IMR-90 (cell line): ENCODE measurements at places on chromosomes 11 and 22. TPM values are rescaled to one million over a fixed set of nuclear protein-coding genes. Genes with fewer than 3 reads are reported as not detected.

Gene SPDYC
- not detected in 2 replicates for total RNA-seq

Gene WT1
- total RNA-seq: not detected in 2 replicates

Gene VSIG10L2
- under 0.01 TPM in 1 of 2 replicates, not detected in the other for total RNA-seq

Gene TMEM191C
- 0.28 and 0.36 TPM in 2 replicates for total RNA-seq

Gene CDC42EP2
- 5.2 and 5.3 TPM in 2 replicates for total RNA-seq

Gene YDJC
- 7.2 and 8.1 TPM in 2 replicates for total RNA-seq

Gene CCS
- total RNA-seq: 20.1 and 21.4 TPM in 2 replicates

Gene DEUP1
- total RNA-seq: not detected in 2 replicates

Gene RHBDD3
- 5.7 and 6.9 TPM in 2 replicates for total RNA-seq

Gene C22orf31
- not detected in 2 replicates for total RNA-seq

Gene SLC6A5
- total RNA-seq: not detected in 2 replicates

Gene PGGHG
- total RNA-seq: 1.4 and 1.8 TPM in 2 replicates

Gene EXPH5
- total RNA-seq: 0.56 and 0.72 TPM in 2 replicates

Gene OR51G1
- not detected in 2 replicates for total RNA-seq

Gene BRSK2
- under 0.01 and 0.18 TPM in 2 replicates for total RNA-seq

Gene RRP8
- 11.1 and 11.5 TPM in 2 replicates for total RNA-seq

Gene DNAJB7
- not detected in 2 replicates for total RNA-seq

Gene HBB
- total RNA-seq: not detected in 2 replicates

Gene C22orf42
- not detected in 2 replicates for total RNA-seq

Gene OR5P2
- 0.28 TPM in 1 of 2 replicates, not detected in the other for total RNA-seq

Gene MOV10L1
- total RNA-seq: 0.72 and 0.83 TPM in 2 replicates

Gene SLC17A6
- total RNA-seq: not detected in 2 replicates

Gene PRG3
- total RNA-seq: not detected in 2 replicates

Gene FOLR1
- total RNA-seq: not detected in 2 replicates

Gene APOA1
- total RNA-seq: 0.18 and 0.56 TPM in 2 replicates

Gene PANX2
- under 0.01 and 0.18 TPM in 2 replicates for total RNA-seq

Gene PARVA
- 65.2 and 65.8 TPM in 2 replicates for total RNA-seq

Gene MYOD1
- not detected in 2 replicates for total RNA-seq

Gene CHRM4
- 0.18 and 0.28 TPM in 2 replicates for total RNA-seq

Gene ACP2
- total RNA-seq: 10.3 and 17.7 TPM in 2 replicates

Gene OR2AT4
- not detected in 2 replicates for total RNA-seq

Gene HBG1
- total RNA-seq: not detected in 2 replicates

Gene FZD4
- 7.7 and 10.3 TPM in 2 replicates for total RNA-seq

Gene RFPL3
- total RNA-seq: not detected in 2 replicates

Gene TKFC
- 8.9 and 10.4 TPM in 2 replicates for total RNA-seq

Gene IGSF22
- not detected in 2 replicates for total RNA-seq

Gene PKDREJ
- total RNA-seq: not detected in 2 replicates

Gene MYO18B
- total RNA-seq: under 0.01 TPM in 1 of 2 replicates, not detected in the other

Gene C11orf54
- 16.0 and 21.4 TPM in 2 replicates for total RNA-seq

Gene OR51A7
- not detected in 2 replicates for total RNA-seq

Gene MS4A6A
- total RNA-seq: not detected in 2 replicates

Gene VWA5A
- total RNA-seq: 4.7 and 5.6 TPM in 2 replicates

Gene CELSR1
- total RNA-seq: 0.36 and 0.56 TPM in 2 replicates

Gene APLNR
- not detected in 2 replicates for total RNA-seq

Gene TMEM86A
- total RNA-seq: 0.28 and 0.36 TPM in 2 replicates

Gene C1QTNF4
- under 0.01 TPM in 1 of 2 replicates, not detected in the other for total RNA-seq

Gene KDM4E
- total RNA-seq: not detected in 2 replicates

Gene DKK3
- total RNA-seq: 348 and 453 TPM in 2 replicates

Gene MS4A15
- total RNA-seq: not detected in 2 replicates
